ENCODE measurements at places on chromosomes 1 and 21. TPM values are rescaled to one million over a fixed set of nuclear protein-coding genes. Genes with fewer than 3 reads are reported as not detected.

Gene OPN3
- 4.0 TPM for total RNA-seq

Gene CLEC20A
- total RNA-seq: not detected

Gene CD34
- total RNA-seq: 58.1 TPM

Gene NPHS2
- not detected for total RNA-seq

Gene SGIP1
- total RNA-seq: 40.2 TPM

Gene ALX3
- not detected for total RNA-seq

Gene OLIG2
- not detected for total RNA-seq

Gene ELF3
- 0.37 TPM for total RNA-seq

Gene SLAMF1
- 0.32 TPM for total RNA-seq

Gene PFKFB2
- 10.2 TPM for total RNA-seq

Gene WNT9A
- 3.3 TPM for total RNA-seq

Gene SPRR2F
- not detected for total RNA-seq

Gene LCA5L
- total RNA-seq: 1.7 TPM

- no peak for DNase-seq
Measured at GRCh38 chr1:221439008-221439746, 302.7 kb downstream of the DUSP10 start.

DNA sequence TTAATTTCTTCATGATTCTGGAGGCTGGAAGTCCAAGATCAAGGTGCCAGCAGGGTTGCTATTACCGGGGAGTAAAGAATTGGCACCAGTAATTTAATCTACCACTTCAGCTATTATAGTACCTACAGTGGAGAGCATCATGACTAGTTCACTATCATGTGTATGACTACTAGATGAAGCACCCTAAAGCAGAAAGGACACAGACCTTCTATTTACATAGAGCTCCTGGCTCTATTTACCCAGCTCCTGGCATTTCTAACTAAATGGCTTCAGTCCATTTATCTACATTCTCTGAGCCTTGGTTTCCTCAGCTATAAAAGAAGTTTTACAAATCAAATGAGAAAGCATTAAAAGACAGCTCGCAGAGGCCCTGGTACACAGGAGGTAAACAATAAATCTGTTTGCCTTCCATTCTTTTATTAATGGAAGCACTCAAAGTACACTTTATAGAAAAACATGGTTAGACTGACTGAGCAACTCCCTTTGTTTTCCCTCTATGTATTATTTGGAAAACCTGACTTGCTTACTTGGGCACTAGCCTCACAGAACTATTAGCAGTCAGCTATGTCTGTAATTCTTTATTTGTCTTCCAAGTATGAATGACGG is 203.0 kb downstream of the SLC35F3 start:
- no peak for DNase-seq

- DNase-seq: no peak
Measured at GRCh38 chr1:46690931-46691421, 19.3 kb downstream of the TEX38 start.

DNA sequence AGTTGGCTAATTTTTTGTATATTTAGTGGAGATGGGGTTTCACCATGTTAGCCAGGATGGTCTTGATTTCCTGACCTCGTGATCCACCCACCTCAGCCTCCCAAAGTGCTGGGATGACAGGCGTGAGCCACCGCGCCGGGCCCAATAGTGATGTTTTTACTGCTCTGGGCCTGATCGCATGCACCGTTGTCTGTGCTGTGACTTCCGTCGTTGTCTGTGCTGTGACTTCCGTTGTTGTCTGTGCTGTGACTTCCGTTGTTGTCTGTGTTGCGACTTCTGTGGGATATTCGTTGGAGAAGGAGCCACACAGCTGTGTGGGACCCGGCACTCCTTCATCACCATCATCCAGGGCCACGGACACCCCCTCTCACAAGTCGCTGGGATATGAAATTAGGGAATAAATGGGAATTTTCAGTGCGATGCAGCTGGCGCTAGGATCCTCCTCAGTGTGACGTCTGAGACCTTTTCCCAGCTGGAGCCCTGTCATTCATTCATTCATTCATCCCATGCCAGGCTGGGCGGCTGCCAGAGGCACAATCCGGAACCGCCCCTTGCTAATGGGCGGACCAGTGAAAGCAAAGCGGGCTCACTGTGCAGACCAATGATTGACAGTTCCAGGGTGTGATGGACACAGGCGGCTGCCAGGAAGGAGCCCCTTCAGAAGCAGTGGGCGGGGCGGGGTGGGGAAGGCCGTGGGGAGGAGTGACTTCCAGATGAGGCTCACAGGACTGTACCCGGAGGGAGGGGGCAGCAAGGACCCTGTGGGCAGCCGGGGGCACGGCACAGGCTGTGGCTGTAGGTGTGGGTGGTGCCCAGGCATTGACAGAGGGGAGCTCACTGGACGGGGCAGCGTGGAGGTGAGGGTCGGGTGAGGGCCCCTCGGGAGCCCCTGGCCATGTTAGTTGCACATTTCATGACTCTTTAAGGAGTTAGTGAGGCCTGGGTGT is 48.9 kb downstream of the PRKCZ start:
- no peak for DNase-seq

DNA sequence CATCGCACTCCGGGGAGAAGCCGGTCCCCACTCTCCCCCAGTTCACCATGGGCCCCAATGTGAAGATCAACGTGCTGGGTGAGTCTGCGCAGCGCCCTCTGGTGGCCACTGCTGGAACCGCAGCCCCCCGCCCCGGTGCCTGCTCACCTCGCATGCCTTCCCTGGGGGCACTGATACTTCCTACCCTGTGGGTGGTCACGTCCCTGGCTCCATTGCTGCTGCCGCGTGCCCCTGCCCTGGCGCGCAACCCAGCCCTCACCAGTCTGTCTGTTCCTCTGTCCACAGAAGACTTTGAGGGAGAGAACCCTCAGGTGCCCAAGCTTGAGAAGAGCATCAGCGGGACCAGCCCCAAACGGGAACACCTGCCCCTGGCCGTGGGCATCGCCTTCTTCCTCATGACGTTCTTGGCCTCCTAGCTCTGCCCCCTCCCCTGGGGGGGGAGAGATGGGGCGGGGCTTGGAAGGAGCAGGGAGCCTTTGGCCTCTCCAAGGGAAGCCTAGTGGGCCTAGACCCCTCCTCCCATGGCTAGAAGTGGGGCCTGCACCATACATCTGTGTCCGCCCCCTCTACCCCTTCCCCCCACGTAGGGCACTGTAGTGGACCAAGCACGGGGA is 7.6 kb downstream of the EFNA3 start:
- peak; percentile 91 for DNase-seq

GRCh38 chr1:237012788-237013383 is 8.6 kb upstream of the MT1HL1 start:
- DNase-seq: no peak

- DNase-seq: no peak
Measured at GRCh38 chr1:167876597-167877175, 37.2 kb downstream of the ADCY10 start.

- no peak for DNase-seq
Measured at GRCh38 chr1:172203902-172204301, 216.6 kb upstream of the C1orf105 start.

DNA sequence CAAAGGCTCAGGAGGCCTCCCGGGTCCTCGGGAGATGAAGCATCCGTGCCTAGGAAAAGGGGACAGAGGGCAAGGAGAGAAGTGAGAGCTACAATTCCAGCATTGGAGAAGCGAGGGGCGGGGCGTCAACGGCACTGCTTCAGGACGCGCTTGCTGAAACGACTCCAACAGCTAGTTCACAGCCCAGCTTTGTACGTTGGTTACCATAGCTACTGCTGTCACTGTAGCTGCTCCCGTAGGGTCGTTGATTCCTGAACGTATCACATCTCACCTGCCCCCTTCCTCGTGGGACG is 63.1 kb downstream of the TOR1AIP2 start:
- DNase-seq: no peak

- DNase-seq: no peak
Measured at GRCh38 chr1:70915258-70916033, 132.2 kb downstream of the PTGER3 start.

- no peak for DNase-seq
Measured at GRCh38 chr1:171844381-171844780, 3.1 kb downstream of the DNM3 start.

DNA sequence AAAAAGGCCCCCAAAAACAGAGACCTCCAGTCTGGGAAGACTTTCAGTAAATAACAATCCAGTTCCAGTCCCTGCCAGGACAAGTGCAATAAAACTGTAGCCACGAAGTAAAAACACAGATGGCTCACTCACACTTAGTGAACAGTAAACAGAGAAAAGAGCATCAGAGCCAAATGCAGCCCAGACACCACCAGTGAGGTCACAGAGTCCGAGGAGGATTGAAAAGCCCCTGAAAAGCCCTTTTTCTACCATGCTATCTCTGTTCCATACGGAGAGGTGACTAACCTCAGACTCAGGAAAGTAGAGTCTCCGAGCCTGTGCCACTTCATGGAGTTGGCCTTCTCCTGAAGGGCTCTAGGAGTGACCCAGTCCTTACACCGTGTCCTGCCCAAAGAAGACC is 84.5 kb downstream of the COLGALT2 start:
- no peak for DNase-seq

DNA sequence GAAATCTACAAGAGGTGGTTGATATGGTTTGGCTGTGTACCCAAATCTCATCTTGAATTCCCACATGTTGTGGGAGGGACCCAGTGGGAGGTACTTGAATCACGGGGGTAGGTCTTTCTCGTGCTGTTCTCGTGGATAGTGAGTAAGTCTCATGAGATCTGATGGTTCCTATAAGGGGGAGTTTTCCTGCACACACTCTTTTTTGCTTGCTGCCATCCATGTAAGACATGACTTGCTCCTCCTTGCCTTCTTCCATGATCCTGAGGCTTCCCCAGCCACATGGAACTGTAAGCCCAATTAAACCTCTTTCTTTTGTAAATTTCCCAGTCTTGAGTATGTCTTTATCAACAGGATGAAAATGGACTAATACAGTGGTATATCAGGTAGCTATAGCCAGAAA is 5.2 kb upstream of the VWA5B1 start:
- DNase-seq: no peak

GRCh38 chr1:224828691-224829090 is 100.8 kb upstream of the DNAH14 start:
- DNase-seq: no peak

GRCh38 chr1:112309499-112309898 is 86.5 kb upstream of the CTTNBP2NL start:
- DNase-seq: no peak

- DNase-seq: no peak
Measured at GRCh38 chr1:40281853-40282252, 23.8 kb downstream of the ZMPSTE24 start.

- no peak for DNase-seq
Measured at GRCh38 chr1:76237211-76237610, 162.7 kb downstream of the ST6GALNAC3 start.

DNA sequence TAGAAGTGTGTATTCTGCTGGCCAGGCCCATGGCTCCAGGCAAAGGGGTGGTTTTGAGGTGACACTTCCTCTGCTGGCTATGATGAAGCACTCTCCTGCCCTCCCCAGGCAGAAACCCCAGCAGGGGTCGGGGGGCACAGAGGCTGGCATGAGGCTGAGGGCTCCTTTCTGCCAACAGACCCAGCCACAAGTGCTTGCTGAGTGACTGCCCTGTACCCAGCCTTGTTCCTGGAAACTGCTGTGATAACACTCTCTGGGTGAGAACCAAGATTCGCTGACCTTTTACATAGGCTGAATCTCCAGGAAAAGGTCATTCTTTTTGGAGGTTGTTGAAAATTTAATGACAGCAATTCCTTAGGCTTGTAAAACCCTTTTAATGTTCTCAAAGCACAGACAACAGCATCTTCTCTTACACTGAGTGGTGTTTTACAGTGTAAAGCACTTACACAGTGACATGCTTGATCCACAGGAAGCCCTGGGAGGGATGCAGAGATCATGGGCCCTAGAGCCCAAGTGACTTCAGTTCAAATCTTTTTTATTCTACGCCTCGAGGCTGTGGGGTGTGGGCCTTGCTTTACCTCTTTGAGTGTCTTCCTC is 155.5 kb upstream of the FGGY start:
- DNase-seq: no peak

- DNase-seq: no peak
Measured at GRCh38 chr1:199122532-199123311, 483.9 kb downstream of the PTPRC start.

DNA sequence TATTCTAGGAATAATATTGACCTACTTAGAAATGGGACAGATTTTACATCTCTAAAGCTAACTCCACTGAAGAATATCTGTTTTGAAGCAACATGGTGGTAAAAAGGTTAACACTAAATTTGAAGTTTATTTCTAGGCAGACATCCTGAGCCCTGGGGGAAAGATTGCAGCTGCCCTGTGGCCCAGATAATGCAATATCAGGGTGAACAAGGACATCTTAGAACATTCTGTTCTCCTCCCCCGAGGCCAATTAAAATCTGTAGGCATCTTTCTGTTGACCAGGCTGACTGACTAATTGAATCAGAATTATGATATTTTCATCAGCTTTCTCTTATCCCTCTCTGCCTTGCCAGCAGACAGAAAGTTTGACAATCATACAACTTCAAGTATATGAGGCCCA is 149.8 kb upstream of the DUSP10 start:
- DNase-seq: no peak

- no peak for DNase-seq
Measured at GRCh38 chr1:67313934-67314671, 6.4 kb downstream of the IL12RB2 start.

DNA sequence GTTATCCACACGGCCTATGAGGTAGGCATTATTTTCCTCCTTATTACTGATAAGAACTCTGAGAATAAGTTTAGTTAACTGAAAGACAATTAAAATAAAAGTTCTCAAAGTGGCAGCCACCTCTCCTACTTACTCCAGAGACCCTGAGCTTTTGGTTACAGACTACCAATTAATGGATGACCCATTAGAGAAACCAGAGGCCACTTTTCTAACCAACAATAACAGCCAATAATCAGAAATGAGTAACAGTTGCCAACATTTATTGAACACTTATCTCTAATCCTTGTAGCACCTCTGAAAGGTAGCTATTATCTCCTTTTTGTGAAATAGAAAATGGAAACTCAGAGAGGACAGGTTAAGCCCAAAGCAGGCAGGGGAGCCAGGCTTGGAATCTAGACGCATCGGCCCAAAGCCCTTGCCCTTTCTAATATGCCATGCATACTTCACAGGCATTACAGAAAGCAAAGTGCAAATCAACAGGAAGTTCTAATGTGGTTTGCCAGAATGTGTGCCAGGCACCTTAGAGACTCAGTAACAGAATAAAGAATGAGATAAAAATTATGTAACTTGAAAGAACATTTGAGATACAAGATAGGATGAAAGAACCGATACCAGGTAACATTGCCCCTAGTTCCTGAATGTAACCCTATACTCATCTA is 50.0 kb downstream of the BEND5 start:
- no peak for DNase-seq

DNA sequence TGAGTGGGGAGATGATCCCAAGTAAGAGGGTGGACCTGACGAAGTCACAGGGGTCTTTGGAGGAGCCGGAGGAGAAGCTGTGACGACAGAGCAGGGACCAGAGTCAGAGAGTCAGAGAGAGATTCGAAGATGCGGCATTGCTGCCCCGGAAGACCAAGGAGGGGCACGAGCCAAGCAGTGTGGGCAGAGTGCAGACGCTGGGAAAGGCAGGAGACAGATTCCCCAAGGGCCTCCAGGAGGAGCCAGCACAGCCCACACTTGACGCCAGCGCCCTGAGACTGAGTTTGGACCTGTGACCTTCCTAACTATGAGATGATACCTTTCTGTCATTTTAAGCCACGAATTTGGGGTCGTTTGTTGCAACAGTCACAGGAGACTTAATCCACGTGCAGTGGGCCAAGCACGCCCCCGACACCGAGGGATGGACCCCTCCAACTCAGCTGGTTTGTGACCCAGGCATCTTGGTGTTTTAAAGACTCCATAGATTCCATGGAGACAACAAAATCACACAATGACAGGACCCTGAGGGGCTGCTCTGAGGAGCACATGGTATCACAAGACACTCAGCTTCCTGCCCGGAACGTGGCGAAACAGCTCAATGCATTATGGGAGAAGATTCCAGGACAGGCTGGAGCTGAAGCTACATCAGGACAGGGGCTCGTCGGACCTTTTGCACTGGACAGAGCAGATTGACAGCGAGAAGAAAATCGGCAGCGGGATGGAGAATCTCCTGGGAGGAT is 11.0 kb upstream of the TFF1 start:
- peak; percentile 46 for DNase-seq
